ENCODE measurements at places on chromosomes 1 and 21. TPM values are rescaled to one million over a fixed set of nuclear protein-coding genes. Genes with fewer than 3 reads are reported as not detected.

Gene FMO4
- 7.9 TPM for total RNA-seq

Gene ITLN1
- total RNA-seq: 105 TPM

Gene CRB1
- total RNA-seq: not detected

Gene HRNR
- not detected for total RNA-seq

Gene OR2T35
- total RNA-seq: not detected

Gene AQP10
- not detected for total RNA-seq

Gene PLOD1
- total RNA-seq: 60.8 TPM

Gene SH2D2A
- 3.2 TPM for total RNA-seq

- no peak for DNase-seq
Measured at GRCh38 chr1:101438359-101438758, 201.5 kb downstream of the S1PR1 start.

DNA sequence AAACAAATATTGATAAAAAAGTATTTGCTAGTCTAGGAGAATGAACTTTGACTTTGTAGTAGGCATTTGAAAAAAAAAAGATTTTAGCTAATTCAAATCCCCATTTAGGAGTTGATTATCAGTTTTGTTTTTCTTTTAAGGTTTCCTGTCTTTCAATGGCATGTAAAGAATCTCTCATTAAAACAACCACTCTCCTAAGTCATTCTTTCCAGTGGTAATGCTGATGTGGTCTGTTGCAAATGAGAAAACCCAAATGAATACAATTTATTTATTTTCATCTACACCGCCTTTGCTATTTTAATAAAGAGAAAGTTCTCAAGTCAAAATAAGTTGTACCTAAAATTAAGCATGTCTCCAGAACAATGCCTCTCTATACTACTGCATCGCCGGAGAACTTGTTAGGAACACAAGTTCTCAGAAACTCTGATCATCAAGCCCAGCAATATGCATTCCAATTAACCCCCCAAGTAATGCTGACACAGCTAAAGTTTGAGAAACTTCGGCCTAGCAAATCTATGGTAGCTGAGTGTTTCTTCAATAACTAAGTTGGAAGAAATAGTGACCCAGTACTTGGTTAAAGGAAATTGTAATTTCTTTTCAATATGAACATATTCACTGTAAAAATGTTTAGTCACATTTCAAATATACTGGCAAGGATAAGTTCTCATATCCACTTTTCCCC is 255.1 kb downstream of the PTPRC start:
- no peak for DNase-seq

DNA sequence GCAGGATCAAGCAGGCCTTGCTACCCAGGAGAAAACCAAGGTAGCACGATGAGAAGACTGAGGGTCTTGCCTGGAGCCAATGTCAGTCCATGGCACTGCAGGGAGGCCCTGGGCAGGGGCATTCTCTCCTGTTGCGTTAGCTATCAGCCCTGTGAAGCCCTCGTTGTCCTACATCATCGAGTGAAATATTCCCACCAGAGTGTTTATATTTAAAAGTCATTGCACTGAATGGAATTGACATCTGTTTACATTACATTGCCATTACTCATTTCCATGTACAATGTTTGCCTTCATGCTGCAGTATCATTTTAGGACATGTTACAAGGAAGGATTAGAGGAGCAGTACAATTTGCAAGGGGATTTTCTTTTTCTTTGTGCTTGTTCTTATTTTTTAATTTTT is 243.9 kb downstream of the KAZN start:
- no peak for DNase-seq

DNA sequence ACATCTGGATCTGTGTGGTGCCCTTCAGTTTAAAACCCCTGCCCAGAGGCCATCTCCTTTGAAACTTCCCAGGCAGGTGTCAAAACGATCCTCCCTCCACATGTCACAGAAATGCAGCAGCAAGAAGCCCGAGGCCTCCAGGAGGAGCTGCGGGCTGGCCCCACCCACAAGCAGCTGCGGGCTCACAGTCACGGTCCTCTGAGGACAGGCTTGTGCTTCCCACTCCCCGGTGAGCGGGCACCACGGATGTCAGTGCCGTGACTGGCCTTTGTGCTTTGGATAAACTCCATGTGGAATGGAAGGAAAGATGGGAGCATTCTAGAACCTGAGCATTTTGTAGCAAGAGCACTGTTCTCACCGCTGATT is 65.8 kb downstream of the SIK1 start:
- no peak for DNase-seq

GRCh38 chr1:30950053-30950452 is 41.5 kb upstream of the SDC3 start:
- DNase-seq: no peak

DNA sequence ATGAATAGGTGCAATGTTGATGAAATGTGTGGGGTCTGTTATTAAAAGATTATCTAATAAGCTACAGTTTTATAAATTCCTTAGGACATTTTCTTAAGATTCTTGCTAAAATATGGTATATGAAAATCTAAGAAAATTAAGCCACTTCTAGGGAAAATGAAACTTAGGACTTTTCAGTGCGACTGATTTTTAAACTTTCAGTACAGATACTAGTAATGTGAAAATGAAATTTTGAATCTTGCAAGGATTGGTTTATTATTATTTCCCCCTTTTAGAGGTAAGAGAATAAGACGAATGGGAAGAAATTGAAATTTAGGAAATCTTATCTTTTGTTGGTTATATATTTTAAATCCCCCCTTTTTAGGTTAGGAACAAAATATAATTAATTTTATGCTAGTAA is 16.4 kb downstream of the CAPZA1 start:
- no peak for DNase-seq

- no peak for DNase-seq
Measured at GRCh38 chr1:87318056-87318650, 10.5 kb upstream of the LMO4 start.

DNA sequence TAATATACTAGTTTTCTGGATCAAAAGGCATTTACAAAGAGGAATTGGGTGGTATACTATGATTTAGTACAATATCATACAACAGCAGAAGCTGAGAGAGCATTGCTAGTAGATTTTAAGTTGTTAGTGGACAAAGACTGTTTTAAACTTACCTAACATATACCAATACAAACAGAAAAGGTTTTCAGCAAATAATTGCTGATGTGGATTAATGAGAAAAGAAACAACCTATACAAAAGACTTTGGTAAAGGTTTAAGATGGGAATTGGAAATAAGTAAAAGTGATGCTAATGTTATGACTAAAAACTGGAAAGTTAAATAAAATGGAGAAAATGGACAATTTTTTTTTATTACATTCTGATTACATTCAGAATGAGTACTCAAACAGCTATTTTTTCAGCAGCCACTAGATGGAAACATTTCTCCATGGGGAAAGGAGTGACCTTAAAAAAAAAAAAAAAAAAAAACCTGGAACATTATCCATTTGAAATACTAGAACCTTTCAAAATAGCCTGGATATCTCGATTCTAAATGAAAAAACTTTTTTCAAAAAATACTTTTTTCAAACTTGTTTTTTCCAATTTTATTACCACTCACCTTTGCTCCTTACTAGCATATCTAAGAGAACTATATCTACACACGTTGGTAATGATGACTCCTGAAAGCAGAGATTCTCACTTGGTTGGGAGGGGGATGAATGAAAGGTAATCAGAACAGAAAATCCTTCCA is 55.4 kb downstream of the EPRS1 start:
- no peak for DNase-seq

DNA sequence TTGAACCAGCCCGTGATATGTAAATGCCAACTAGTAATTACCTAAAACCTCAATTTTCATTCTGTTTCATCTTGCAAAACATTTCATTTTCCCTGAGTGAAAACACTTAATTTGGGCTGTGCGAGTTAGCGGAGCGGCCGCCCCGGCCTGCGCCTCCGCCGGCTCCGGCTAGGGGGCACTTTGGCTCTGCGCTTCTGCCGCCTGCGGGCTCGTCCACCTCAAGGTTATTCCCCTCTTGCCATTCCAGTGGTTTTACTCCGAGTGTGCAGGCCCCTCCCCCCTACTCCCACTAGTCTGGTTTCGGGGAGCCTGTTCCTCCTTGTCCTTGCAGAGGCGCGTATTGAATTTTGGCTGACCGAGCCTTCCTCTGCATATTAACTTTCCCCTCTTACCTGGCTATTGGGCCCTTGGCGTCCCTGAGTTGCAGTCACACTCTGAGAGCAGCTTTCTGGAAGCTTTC is 55.6 kb downstream of the PEX14 start:
- DNase-seq: no peak

GRCh38 chr1:77197351-77197750 is 21.9 kb downstream of the PIGK start:
- DNase-seq: no peak

GRCh38 chr1:231279081-231279480 is 38.1 kb downstream of the GNPAT start:
- DNase-seq: no peak

- no peak for DNase-seq
Measured at GRCh38 chr1:211330282-211330936, 3.8 kb downstream of the TRAF5 start.

DNA sequence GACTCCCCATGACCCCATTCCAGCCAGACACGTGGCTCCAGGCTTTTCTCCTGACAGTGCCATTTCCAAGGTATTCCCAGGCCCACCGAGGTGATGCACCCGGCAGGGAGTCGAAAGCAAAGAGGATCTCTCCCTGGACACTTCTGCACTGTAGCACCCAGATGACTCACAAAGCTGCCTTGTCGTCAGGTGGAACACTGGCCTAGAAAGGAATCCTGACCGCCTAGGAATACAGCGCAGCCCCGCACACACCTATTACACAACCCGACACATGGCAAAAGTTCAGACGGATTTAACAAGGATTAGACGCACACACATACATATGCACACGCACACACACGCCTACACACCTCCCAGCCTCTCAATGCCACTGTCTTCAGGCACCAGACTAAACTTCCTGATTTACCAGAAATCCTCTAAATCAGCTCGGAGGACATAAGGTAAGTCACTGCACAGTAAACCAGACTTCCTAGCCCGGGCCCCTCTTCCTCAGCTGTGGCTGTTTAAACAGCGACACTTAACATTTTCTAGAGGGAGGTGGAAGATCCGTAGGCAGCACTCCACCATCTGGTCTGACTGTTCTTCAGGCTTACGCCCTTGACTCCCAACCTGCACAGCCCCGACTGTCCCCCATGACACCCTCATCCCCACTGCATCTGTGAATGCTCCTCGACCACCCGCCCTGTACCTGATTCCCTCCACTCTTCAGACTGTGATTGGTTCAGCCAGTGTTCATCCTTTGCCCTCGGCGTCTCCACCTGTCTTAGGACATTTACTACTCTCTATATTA is 12.7 kb downstream of the FAM89A start:
- DNase-seq: no peak

DNA sequence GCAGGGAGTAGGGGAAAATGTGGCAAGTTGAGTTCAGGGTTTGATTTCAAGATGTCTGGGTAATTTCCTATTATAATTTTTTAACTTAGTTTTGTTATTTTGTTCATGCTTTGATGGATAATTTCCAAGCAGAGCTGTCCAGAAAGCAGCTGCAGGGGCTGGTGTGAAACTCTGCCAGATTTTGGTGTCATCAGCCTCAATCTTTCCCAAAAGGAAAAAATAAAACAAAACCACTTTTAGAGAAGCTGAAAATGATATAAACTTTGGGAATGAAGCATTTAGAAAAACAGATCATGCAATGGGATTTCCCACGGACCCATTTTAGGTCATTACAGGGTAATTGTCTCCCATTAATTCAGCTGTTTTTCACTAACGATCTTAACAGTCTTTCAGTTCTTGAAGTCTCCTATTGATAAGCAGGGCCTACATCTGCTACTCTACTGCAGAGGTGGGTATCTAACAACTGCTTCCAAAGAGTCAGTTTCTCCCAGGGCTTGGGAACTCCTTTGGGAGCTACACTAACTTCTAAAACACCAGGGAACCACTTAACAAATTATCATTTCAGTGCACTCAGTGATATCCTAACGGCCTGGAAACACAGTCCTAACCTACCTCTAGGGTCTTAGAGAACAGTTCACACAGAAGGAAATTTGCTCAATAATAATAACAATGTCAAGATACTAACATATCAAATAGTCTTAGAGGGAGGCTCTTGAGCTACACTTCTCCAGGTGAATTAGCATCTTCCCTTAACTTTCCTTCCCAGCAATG is 12.3 kb downstream of the ZNF436 start:
- no peak for DNase-seq

DNA sequence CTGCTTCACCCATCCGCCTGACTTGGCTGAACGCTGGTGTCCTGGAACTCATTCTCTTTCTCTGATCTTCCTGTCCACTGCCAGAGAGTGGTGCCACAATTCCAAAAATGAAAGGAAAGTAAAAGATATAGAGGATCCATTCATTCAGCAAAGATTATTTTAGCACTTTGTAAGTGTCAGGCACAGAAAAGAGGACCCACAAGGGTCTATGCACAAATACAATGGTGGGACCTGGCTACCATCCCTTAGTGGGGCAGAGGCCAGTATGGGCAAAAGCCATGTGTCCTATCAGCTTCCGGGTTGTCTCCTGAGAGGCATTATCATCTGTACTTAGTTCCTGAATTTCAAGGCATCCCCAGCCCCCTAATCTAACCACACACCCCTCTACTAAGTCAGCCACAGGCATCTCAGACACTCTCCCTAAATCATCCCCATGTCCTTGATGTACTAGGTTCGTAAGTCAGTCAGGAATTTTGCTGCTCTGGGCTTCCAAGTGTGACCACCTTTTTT is 19.0 kb downstream of the SSR2 start:
- DNase-seq: no peak

DNA sequence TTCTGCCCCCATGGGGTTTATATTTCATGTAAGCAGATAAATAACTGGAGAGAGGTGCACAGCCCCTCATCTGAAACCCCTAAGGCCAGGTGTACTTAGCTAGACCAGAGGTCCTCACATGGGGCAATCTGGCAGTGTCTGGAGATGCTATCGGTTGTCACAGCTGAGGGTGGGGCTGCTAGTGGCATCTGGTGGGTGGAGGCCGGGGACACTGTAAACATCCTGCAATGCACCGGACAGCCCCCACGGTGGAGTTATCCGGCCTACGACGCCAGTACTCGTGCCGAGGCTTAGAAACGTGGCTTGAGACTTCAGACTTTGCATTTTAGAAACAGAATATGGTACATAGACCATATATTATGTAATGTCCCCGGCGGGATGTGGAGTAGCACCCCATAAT is 186.5 kb upstream of the VAMP3 start:
- no peak for DNase-seq

GRCh38 chr1:242147096-242147976 is 148.4 kb upstream of the MAP1LC3C start:
- no peak for DNase-seq

DNA sequence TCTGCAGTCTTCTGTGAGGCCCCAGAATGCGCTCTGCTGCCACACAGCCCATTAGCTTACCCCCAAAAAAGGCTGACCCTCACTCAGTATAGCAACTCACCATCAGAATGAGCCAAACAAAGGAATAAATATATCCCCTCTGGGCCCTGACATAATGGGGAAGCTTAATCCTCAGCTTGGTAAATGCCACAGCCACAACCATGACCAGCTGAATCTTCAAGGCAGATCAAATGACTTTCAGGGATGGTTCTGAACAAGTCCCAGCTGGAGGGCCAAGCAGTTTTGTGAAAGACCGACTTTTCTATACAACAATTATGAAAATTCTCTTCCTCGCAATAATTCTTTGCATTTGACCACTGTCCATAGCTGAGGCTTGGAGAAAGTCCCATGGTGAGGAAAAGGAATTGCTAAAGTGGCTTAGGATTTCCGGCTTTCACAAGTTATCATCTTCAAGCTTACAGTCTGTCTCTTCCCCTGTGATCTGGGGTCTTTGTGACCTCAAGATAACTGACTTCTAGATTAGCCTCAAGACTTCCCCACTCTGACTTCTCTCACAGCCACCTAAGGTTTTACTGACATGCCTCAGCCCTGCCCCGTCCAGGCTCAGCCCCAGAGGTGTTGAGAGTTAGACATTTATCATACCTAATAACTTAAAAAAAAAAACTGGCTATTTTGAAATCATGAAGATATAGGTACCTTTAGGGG is 47.8 kb upstream of the PBX1 start:
- DNase-seq: no peak
